ENCODE measurements at places on chromosomes 5 and 9. TPM values are rescaled to one million over a fixed set of nuclear protein-coding genes. Genes with fewer than 3 reads are reported as not detected.

- DNase-seq = no peak
These were observed 27.4 kb upstream of the ANKRD34B start for GRCh38 chr5:80597500-80597899.

- no peak for DNase-seq
These were observed 1077.4 kb upstream of the ARRDC3 start for GRCh38 chr5:92460505-92460904.

Gene GDNF
- total RNA-seq = 2.2 TPM

- DNase-seq = peak; percentile 60
These were observed 76.1 kb downstream of the ARRDC3 start for GRCh38 chr5:91307048-91307447.

Gene CKMT2
- total RNA-seq = not detected

- DNase-seq = no peak
These were observed 47.4 kb upstream of the MEF2C start for GRCh38 chr5:88930335-88930734.

- no peak for DNase-seq
These were observed 220.4 kb downstream of the MAPKAP1 start for GRCh38 chr9:125486576-125486975.

DNA sequence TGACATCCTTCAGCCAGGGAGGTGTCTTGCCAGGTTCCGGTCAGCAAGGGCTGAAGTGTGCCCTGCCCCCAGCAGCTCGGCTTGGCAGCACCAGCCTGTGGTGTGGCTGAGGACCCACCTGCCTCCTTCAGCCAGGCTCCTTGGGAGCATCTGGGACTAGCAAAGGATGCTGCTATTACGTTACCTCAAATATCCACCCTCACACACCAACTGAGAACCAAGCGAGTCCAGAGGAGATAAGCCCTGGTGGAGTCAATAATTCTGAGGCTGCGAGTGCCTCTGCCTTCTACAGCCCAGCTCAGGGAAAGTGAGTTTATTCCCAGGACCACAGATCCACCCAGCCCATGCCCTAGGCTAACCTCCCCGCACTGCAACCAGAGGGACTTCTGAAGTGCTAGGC is 57.1 kb upstream of the FSTL4 start:
- DNase-seq = no peak

Gene PCDHGB4
- 12.0 TPM for total RNA-seq

All from RPMI7951 (cell line).